Small intestine (tissue), 16 donors: ENCODE measurements at places on chromosomes 7 and 10. TPM values are rescaled to one million over a fixed set of nuclear protein-coding genes. Genes with fewer than 3 reads are reported as not detected.

TRIM24 gene
- 13.5 TPM for polyA plus RNA-seq

ATOH7 gene
- 0.30 TPM for polyA plus RNA-seq

EVX1 gene
- not detected for polyA plus RNA-seq

C10orf71 gene
- under 0.01 TPM for polyA plus RNA-seq

AZGP1 gene
- 8.3 TPM for polyA plus RNA-seq

PNLIPRP2 gene
- polyA plus RNA-seq: 13.4 TPM

MGAM2 gene
- 30.2 TPM for polyA plus RNA-seq

KCNH2 gene
- polyA plus RNA-seq: not detected

PGAM1 gene
- polyA plus RNA-seq: 249 TPM

OR2A42 gene
- polyA plus RNA-seq: not detected

ADAMTS14 gene
- 7.7 TPM for polyA plus RNA-seq

PCDH15 gene
- not detected for polyA plus RNA-seq

AGBL3 gene
- 0.89 TPM for polyA plus RNA-seq
